T-cell (primary cell): ENCODE measurements at places on chromosomes 5 and 9.

DNA sequence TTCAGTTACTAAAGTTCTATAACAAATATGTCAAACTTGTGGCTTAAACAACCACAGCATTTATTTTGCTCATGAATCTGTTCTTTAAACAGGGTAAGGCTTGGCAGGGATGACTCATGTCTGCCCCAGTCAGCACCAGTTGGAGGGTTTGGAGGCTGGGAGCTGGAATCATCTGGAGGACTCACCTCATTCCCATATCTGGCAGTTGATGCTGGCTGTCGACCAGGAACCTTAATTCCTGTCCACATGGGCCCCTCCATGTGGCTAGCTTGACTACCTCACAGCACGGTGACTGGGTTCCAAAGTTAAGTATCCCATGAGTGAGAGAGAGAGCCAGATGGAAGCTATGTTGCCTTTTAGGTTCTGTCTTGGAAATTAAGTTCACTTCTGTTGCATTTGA lies 13.8 kb upstream of the CCL28 start:
- no peak for DNase-seq

- DNase-seq: no peak
Observed at GRCh38 chr9:78321505-78321904, 24.6 kb downstream of the PSAT1 start.

DNA sequence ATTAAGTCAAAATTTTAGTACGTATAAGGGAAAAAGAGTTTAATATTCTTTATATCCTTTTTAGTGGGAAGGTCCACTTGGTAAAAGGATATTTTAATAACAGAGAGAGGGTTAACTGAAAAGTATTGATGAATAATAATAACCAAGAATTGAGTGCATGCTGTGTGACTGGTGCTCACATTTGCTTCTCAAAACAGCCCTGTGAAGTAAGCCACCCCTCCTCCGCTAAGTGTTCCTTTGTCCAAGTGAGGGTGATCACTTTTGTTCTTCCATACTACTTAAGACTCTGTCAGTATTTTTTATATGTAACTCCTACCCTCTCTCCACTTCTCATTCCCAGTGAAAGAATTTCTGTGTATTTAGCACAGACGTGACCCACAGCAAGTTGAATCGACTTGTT lies 51.5 kb downstream of the SLC44A1 start:
- DNase-seq: no peak

GRCh38 chr9:14752271-14752670 lies 29.7 kb upstream of the CER1 start:
- no peak for DNase-seq

DNA sequence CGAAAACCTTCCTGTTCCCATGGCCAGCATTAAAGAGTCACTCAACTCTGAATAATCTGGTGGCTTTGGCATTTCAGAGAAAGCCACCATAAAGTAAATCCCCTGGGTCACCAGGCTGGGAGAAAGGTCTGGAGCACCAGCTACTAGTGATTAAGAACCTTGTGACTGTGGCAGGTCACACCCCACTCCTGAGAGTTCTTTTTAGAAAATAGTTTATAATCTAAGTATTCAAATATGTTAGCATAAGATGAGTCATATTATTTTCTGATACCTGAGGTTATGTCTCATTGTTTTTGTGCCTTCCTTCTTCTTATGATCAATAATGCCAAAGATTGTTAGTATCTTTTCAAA lies 351.7 kb downstream of the ARRDC3 start:
- no peak for DNase-seq
